ENCODE measurements at places on chromosomes 7 and 10.

DNA sequence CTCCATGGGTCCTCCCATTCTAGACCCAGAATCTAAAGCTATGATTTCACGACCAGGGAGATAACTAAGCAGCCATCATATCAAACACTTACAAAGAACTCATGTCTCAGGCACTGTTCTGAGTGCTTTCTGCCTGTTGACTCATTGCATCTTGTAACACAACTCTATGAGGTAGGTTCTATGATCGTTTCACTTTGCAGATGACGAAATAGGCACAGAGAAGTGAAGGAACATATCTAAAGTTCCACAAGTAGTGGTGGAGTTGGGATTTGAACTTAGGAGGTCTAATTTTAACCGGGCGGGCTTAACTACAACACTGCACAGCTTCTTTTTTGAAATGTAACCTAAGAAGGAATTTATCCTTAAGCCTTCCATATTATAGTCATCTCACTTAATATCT is 2.9 kb downstream of the RBP4 start:
- no peaks in the 10 kb centered on the region for H3K4me1 ChIP-seq
- no peaks in the 10 kb centered on the region for H3K36me3 ChIP-seq
- no peak overlapping the region for H3K4me3 ChIP-seq
- no peaks in the 10 kb centered on the region for H3K27me3 ChIP-seq
- H3K27ac ChIP-seq = no peak overlapping the region

DNA sequence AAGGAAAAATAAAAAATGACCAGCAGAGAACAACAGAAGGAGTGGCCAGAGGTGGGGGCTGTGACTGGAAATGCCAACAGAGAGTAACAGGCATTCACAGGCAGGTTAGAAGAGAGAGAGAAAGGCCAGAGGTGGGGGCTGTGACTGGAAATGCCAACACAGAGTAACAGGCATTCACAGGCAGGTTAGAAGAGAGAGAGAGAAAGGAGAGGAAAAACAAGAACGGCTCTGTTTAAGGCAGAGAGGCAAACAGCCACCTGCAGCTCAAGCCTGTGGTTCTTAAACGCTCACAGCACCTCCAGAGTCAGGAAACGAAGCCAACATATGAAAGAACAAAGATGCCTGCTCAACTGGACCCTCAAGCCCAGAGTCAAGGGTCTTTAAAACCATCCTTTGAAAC is 39.5 kb upstream of the DGKI start:
- H3K27ac ChIP-seq = no peak overlapping the region
- no peak overlapping the region for H3K4me3 ChIP-seq
- no peaks in the 10 kb centered on the region for H3K36me3 ChIP-seq

DNA sequence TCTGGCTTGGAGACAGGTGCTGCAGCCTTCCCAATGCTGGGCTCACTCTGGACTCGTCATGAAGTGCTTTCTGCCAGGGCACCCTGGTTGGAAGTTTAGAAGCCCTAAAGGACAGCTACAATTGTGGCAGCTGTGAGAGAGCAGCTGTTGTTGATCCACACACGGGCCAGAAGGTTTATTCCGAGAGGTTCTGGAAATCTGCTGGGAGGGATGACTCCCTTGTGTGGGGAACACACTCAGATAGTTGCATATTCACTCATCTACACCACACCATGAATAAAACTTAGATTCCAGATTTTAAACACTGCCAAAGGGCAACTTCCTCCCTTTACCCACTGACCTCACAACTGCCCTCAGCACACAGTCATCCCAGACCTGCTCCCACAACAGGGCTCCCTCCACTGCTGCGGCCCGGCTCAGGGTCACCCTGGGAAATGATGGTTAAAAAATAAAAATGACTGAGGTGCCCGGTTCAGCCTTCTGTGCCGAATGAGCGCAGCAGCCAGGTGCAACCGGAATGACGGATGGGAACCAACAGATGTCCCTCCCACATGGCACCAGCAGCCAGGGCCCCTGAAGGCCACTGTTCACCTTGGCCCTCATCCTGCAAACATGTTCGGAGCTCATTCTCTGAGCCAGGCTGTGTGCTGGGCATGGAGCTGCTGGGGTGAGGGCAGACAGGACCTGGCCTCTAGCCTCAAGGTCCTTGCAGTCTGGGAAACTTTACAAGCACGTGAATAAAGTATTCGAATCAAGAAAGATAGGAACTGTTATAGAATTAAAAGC is 40.2 kb downstream of the ASB13 start:
- no peaks in the 10 kb centered on the region for H3K27me3 ChIP-seq
- H3K36me3 ChIP-seq = no peaks in the 10 kb centered on the region
- H3K4me3 ChIP-seq = no peak overlapping the region
- peaks cover 8% of the 10 kb centered on the region for H3K4me1 ChIP-seq
- H3K27ac ChIP-seq = no peak overlapping the region

- H3K27ac ChIP-seq = peak overlapping the region; percentile 88
- H3K36me3 ChIP-seq = no peaks in the 10 kb centered on the region
- no peaks in the 10 kb centered on the region for H3K27me3 ChIP-seq
- peak; percentile 66 for DNase-seq
- H3K4me1 ChIP-seq = peaks cover 60% of the 10 kb centered on the region
These were observed 12.2 kb upstream of the SVIL start for GRCh38 chr10:29646960-29647461.

GRCh38 chr7:80132594-80132993 is 2.0 kb upstream of the GNAI1 start:
- DNase-seq = no peak
- no peaks in the 10 kb centered on the region for H3K27me3 ChIP-seq
- H3K4me3 ChIP-seq = no peak overlapping the region
